ENCODE measurements at places on chromosomes 2 and 18.

DNA sequence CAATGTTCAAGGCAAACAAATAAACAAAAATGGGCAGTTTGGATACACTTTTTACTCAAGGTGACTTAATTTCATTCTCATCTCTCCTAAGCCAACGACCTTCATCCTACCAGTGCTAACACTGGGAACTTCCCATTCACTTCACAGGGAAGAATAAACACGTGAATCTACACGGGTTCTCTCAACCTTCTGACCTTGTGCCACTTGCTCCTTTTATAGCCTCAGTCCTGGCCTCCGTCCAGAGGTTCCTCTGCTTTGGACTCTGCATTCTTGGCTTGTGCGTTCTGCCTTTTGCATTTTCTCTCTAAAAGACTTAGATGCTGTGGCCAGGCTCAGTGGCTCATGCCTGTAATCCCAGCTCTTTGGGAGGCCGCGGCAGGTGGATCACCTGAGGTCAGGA lies 13.8 kb downstream of the ZNF2 start:
- DNase-seq, result no peak

DNA sequence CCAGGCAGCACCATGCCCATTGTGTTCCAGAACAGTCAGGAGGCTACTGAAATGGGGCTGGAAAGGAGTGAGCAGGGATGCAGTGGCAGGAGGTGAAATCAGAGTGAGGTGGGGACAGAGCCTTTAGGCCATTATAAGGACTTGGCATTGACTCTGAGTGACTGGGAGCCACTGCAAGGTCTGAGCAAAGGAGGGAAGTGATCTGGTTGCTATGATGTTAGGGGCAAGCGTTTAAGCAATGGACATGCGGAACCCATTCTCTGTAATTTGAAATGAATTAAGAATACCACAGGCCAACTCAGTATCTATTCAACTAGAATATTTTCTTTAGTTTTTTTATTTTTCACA lies 98.2 kb downstream of the DPP4 start:
- DNase-seq, result no peak

- DNase-seq, result no peak
Observed at GRCh38 chr2:53848062-53848461, 11.7 kb downstream of the GPR75 start.

- no peak for DNase-seq
Observed at GRCh38 chr2:164701565-164701964, 80.3 kb upstream of the GRB14 start.

DNA sequence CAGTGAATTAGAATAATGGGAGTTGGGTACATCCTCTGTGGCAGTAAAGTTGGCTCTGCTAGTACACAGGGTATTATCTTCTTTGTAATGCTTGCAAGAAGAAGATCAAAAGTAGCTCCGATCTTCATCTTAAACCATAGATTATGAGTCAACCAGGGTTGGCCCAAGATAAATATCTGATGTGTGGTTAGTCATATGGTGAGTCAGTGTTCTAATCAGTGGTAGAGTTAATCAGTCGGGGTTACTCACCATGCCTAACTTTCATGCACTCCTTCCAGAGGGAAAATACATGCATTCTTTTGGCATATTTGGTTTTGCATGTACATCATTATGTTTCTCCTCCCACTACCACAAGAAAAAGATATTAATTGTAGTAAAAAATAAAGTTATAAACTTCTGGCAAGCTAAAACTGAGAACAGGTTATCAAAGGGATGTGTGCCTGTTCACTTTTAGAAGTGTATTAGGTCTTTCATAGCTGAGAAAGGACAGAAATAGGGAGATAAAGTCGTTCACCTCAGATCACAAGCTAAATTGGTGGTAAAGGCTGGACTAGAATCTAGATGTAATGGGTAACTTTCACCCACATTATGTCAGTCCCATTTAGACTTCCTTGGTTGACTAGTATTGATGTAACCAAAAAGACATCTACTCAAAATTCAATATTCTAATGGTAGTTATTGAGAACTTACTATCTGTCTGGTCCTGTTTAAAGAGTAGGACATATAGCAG lies 684.4 kb downstream of the IRS1 start:
- no peak for DNase-seq

GRCh38 chr2:127932199-127932876 lies 46.6 kb upstream of the AMMECR1L start:
- DNase-seq, result no peak

GRCh38 chr2:158487419-158487818 lies 30.7 kb downstream of the PKP4 start:
- DNase-seq, result no peak

GRCh38 chr18:79466591-79466990 lies 70.9 kb downstream of the NFATC1 start:
- no peak for DNase-seq

- no peak for DNase-seq
Observed at GRCh38 chr2:208608122-208608835, 201.7 kb downstream of the PTH2R start.

- no peak for DNase-seq
Observed at GRCh38 chr2:62224976-62225375, 29.1 kb downstream of the B3GNT2 start.

GRCh38 chr2:200810252-200810997 lies 1.3 kb upstream of the BZW1 start:
- DNase-seq, result peak; percentile 54

DNA sequence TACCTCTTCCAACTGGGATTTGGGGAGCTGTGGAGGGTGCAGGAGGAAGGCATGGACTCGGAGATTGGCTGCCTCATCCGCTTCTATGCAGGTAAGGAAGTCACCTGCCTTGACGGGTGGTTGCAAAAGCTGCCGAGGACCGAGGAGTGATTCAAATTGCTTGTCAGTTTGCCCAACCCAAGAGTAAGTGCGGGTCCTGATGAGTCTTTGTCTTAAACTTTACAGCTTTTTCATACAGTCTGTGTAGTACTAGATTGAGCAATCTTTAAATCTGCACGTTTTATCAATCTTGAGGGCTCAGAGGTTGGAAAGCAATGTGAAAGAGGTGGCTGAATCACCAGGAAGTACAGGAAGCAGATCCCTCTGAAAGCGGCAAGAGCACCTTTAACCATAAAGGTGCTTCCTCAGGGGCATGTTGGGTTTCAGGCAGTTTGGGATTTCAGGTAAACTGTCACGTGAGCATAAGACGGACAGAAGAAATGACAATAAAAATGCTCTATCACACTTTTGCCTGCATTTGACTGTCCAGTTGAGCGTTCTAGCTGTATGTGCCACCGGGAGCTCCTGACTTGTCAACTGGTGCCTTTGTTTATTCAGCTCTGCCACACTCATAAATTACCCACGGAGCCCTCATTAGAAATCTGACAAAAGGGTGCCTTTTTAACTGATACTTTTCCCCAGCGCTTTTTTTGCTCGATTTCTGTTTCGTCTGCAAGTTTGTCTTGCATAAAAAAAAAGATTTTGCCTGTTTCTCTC lies 2.0 kb downstream of the PHLPP1 start:
- DNase-seq, result no peak

DNA sequence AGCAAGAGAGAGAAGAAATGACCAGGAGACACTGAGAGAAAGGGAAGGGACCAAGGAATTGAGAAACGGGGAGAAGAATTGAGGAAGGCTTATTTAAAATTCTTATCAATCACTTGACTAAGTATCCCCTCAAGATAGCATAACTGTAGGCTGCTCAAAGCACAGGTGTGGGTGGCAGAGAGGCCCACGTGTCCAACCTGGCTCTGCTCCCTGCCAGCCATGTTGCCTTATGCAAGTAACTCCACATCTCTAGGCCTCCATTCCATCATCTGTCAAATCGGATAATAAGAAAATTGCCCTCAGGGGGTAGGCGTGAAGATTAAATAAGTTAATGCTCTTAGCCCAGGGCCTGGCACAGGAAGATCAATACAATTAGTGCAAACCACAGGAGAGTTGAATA lies 7.4 kb upstream of the NPAS2 start:
- no peak for DNase-seq

DNA sequence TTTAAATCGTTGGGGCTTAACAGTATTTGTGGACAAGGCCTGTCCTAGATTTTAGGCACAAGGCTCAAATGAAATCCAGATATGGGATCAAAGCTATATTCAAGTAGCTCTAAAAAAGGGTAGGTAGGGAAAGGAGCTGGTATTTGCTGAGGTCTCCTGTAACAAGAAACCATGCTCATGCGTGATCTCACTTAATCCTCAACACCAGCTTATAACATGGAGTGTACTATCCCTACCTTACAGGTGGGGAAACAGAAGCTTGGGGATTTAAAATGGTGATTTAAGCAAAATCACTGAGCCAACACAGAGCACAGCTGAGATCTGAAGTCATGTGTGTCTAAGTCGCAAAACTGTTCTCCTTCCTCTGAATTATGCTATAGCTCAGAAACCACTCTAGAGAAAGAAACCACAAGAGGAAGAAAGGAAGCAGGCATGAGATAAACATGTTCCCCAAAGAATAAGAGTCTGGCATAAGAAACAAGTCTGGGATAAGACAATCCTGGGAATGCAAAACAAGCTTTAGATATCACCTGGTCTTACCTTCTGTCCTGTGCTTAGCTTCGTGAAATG lies 43.1 kb downstream of the CYRIA start:
- DNase-seq, result no peak

DNA sequence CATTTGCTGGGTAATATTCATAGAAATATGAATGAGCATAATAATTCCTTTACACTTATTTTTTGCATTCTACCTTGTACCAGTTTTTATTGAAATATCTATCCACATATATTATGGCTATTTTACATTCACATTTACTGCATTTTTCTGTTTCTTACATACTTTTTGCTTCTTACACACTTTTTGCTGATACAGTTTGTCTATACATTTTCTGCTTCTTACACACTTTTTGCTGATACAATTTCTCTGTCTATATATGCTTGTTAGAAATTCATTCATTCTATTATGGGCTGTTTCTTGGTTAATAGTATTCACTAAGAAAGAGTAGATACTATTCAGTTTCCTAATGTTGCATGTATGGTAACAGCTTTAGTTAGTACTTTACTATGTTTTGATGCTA lies 16.9 kb upstream of the STAMBP start:
- DNase-seq, result no peak

DNA sequence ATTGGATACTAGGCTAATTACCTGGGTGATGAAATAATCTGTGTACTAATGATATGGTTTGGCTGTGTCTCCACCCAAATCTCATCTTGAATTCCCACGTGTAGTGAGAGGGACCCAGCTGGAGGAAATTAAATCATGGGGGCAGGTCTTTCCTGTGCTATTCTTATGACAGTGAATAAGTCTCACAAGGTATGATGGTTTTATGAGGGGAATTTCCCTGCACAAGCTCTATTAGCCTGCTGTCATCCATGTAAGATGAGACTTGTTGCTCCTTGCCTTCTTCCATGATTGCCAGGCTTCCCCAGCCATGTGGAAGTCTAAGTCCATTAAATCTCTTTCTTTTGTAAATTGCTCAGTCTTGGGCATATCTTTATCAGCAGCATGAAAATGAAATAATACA lies 394.1 kb upstream of the SYT4 start:
- DNase-seq, result no peak

GRCh38 chr2:191844706-191845105 lies 2.2 kb downstream of the CAVIN2 start:
- no peak for DNase-seq

DNA sequence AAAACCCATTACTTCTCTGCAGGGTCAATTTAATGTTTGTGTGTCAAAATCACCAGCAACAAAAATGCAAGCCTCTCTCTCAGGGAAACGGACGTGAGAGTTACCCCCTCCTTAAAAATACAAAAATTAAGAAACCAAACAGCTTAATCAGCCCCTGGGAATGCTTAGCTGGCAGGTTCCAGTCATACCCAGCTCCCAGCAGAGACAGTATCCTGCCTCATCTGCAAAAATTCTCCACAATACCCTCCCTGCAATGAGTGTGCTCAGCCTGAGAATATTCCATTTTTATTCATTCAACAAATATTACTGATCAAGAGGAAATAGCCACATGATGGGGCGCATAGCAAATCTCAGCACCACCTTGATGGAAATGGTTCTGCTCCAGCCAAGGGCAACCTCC lies 36.3 kb downstream of the ST8SIA5 start:
- no peak for DNase-seq

- no peak for DNase-seq
Observed at GRCh38 chr2:33131111-33131510, 184.4 kb downstream of the LTBP1 start.

- DNase-seq, result no peak
Observed at GRCh38 chr2:136796339-136796738, 31.0 kb downstream of the THSD7B start.

- no peak for DNase-seq
Observed at GRCh38 chr2:125684932-125685331, 971.0 kb upstream of the GYPC start.

DNA sequence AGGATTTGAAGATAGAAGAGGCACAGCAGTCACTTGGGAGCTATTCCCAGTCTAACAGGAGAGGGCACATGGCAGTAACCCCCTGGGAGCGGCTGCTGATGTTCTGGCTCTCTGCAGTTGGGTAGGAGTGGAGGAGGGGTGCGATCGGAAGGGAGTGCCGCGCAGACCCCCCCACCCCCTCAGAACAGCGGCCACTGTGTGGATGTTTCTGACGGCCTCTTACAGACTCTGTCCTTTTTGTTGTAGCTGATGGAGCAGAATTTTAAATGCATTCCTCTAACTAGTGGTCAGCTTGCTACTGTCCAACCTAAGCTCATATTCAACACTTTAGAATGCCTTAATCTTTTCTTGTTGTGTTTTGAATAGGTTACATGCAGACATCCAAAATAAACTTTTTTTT lies 127.9 kb downstream of the AGAP1 start:
- no peak for DNase-seq

DNA sequence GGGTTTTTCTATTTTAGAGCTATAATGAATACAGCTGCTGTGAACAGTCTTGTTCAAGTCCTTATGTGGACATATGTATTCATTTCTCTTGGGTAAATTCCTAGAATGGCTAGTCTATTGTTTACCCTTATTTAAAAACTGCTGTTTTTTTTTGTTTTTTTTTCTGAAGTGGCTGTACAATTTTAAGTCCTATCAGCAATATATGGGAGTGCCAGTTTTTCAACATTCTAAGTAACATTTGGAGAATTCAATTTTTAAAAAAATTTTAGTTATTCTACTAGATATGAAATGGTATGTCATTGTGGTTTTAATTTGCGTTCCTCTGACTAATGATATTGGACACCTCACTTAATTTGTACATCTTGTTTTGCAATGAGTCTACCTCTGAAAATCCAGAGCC lies 349.7 kb downstream of the SATB2 start:
- DNase-seq, result no peak

DNA sequence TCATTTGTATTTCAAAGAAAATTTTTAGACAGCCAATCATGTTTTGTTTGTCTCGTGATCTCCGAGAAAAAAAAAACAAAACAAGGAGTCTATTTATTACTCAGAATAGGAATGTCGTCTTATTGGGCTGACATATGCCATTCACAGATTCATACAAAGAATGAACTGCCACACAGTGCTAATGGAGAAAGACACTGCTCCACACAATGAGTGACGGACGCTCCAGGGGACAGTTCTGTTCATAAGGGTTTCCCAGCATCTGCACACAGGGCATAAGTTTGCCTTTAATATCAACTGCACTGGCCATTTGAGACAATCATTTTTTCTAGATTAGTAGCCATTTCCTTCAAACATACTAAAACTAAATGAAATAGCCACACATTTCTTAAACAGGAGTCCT lies 3.4 kb downstream of the SERTAD2 start:
- DNase-seq, result no peak

GRCh38 chr2:133286326-133286922 lies 281.8 kb downstream of the NCKAP5 start:
- DNase-seq, result no peak

GRCh38 chr2:190413421-190413820 lies 5.3 kb downstream of the MFSD6 start:
- no peak for DNase-seq
